ENCODE measurements at places on chromosomes 5 and 9.

DNA sequence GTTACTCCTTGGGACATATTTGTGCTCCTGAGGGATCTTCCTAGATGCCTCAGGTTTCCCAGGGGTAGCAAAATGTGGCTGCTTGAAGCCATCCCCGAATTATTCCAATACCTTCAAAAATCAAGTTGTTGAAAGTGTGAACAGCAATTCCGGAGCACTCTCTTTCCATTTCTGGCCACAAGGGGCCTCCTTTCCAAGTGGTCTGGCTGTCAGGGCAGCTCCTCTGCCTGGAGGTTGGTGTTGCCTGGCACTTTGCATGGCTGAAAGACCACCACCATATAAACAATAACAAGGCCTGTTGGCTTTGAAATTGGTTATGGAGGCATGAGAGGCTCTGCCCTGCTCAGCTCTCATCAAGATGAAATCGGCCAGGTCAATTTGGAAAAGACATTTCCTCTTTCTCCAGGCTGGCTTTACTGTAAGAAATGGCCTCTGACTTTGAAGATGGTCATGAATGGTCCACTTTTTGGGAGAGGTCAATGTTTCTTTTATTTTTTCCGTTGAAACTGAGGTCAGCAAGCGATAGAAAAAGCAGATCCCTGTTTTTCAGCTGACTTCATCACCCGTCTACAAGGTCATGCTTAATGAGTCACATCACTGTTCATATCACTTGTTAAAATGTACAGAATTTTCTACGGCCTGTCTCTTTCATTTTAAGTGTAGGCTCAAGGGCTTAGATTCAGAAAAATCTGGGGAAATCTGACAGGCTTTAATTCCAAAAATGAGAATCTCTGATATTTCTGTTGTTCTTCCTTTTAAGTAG lies 481.1 kb upstream of the ZNF608 start:
- no peak for DNase-seq

GRCh38 chr5:98433673-98434072 lies 339.8 kb upstream of the RGMB start:
- no peak for DNase-seq

DNA sequence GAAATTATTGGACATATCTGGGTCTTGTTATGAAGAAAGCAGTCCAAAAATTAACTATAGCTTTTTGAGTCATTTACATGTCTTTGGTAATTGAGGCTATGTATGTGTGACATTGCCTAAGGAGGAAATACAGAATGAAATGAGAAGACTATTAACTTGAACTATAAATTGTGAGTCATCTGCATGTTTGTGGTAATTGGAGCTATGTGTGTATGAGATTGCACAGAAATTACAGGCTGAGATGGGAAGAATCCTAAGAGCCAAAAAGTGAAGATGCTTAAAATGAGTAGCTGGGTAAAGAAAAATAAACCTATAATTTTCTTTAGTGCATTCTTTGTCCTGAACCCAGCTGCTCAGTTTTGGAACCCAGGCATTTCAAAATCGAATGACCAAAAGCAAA lies 747.6 kb upstream of the EDIL3 start:
- DNase-seq, result no peak

DNA sequence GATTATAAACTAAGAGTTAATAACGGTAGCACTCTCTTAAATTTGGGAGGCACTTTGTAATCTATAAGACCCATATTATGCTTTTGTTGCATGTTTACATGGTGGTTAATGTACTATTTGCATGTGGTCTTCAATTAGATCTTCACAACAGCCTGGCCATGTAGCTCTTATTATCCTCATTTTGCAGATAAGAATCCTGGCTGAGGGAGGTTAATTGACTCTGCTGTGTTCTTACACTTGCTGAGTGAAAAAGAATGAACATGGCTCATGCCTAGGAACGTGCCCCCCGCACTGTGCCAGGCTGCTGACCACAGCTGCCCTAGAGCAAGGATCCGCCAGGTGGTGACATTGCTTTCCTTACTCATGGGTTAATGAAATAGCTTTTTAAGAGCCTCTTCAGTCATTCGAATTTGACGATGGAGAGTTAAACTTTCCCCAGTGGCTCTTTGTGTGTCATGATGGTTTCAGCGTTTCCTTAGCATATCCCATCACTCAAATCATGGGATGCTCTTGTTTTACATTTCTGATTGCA lies 97.9 kb downstream of the CDH6 start:
- DNase-seq, result no peak

DNA sequence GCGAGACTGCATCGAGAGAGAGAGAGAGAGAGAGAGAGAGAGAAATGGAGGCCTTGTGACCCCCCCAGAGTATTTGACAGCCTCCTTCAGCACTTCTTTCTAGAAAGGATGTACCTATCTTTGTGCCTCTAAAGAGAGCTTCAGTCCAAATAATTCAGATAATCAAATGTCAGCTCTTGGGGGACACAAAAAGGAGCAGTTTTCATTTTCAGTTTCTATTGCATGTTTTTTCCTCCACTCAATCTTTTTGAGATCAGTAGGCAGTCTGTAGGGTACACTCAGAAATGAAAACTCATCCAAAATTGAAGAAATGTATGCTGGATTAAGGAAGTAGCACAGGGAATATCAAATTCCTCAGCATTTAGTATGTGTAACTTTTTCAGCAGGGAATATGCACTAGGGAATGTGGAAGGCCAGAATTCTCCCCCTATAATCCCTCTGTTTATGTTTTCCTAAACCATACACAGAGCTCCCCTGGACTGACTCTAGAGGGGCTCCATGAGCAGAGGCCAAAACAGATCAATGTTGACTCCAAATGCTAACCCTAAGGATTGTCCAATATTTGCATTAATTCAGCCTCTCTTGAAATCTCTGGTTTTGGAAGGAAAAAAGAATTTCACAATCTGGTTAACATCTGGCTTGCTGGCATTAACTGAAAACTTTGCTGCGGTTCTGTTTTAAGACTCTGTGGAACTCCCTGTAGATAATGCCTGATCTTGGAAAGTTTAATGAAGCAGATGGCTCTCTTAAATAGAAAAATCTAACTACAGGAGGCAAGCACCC lies 250.1 kb downstream of the CEMIP2 start:
- no peak for DNase-seq

DNA sequence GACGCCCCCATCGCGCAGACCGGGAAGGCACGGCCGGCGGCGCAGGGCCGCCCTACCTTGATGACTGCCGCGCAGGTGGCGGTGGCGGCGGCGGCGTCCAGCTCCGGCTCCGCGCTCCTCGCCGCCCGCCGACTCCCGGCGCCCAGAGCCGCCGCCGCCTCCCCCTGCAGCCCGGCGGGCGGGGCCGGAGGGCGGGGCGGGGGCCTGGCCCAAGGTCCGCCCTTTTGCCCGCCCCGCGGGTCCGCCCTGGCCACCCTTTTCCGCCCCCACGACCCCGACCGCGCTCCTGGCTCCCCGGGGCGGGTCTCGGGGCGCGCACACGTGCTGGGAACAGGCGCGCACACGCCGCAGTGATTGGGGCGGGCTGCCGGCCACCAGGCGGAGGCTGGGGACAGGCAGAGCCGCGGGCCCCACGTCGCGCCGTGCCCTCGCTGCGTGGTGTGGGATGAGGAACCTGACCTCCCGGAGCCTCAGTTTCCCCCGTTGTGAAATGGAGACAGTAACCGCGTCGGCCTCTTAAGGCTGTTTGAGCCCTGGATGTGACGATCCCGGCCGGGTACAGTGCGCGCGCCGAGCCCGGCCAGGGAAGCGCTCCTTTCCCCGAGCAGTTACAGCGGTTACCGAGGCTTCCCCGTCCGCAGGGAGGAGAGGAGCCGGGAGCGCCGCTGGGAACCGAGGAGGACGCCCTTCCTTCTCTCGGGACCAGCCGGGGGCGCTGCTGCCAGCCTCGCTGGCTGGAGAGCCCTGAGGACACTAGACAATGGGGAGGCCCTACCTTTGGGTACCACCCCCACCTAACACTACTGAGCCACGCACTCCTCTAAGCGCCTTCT lies at the start of gene CORO2A:
TSS of gene CORO2A (minus strand) at position 135 of the 833 bp plus-strand sequence. CDS start 34,977 bp downstream, outside the sequence.
- no peak for DNase-seq

DNA sequence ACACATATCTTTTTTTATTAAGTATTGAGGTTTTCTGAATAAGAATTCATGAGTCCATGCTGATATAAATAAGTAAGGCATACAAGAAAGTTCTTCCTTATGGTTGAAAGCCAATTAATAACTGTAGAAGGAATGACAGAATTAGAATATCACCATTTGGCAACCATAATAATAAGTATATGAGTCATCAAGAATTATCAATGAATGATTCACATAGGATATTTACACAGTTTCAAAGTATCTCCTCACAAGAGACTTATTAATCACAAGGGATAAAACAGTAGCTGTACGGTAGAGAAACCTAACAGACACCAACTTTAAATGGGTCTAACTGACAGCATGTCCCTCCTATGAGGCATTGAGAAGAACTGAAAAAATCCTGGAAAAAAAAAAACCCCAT lies 161.6 kb downstream of the NR3C1 start:
- DNase-seq, result no peak

DNA sequence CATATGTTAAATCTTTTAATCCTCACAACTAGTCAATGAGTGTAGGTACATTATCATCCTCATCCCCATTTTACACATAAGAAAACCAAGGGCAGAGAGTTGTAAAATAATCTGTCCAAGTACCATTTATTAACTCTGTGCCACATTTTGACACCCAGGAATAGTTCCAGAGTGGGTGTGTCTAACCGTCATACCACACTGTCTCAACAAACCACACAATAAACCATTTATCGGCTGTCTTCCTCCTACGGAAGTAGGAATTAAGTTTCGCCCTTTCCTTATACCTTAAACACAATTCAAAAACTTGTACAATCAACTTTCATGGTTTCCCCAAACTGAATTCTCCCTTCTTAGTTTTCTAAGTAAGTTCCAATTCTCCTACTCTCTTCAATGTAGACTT lies 11.4 kb downstream of the AP3B1 start:
- DNase-seq, result no peak

- no peak for DNase-seq
Measured at GRCh38 chr5:158202801-158203200, 343.9 kb upstream of the CLINT1 start.

- no peak for DNase-seq
Measured at GRCh38 chr5:143896966-143897365, 85.0 kb downstream of the HMHB1 start.

- DNase-seq, result no peak
Measured at GRCh38 chr5:102795526-102795925, 40.4 kb downstream of the PAM start.

GRCh38 chr5:132767150-132767549 lies 9.9 kb downstream of the SEPTIN8 start:
- no peak for DNase-seq

- no peak for DNase-seq
Measured at GRCh38 chr9:115590011-115590410, 472.1 kb upstream of the TNC start.
